Endothelial cell (in vitro differentiated cells): ENCODE measurements at places on chromosomes 7 and 10. TPM values are rescaled to one million over a fixed set of nuclear protein-coding genes. Genes with fewer than 3 reads are reported as not detected.

OR2A5 gene
- not detected for total RNA-seq

DDX50 gene
- total RNA-seq, result 35.2 TPM

PTPRN2 gene
- total RNA-seq, result 0.18 TPM

FXYD4 gene
- not detected for total RNA-seq

CPVL gene
- 21.8 TPM for total RNA-seq

VAX1 gene
- total RNA-seq, result 26.3 TPM

CDC14C gene
- total RNA-seq, result not detected

C10orf62 gene
- total RNA-seq, result not detected

DNA sequence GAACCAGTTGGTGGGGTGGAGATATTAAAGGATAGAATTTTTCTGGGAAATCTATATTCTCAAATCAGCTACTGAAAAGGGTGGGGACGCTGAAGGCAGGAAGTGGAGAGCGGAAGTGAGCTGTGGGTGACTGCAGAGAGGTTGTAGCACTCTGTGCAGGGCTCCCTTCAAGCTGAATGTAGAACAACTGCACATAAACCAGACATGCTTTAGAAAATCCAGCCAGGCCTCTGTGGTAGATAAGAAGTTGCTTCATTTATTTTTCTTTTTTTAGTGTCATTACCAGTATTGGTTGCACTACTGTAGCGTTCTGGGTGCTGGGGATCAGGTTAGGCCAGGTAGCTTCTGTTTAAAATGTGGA lies 127.8 kb downstream of the CELF2 start:
- DNase-seq, result no peak
- peaks cover 56% of the 10 kb centered on the region for H3K4me1 ChIP-seq
- H3K27me3 ChIP-seq, result peaks cover 1% of the 10 kb centered on the region
- H3K27ac ChIP-seq, result peak overlapping the region; percentile 17
- no peak overlapping the region for H3K4me3 ChIP-seq

- peaks cover 10% of the 10 kb centered on the region for H3K27me3 ChIP-seq
- no peak for DNase-seq
- peak overlapping the region; percentile 95 for H3K4me3 ChIP-seq
- H3K4me1 ChIP-seq, result peaks cover 42% of the 10 kb centered on the region
Observed at GRCh38 chr7:108525327-108525984, 479 bp downstream of the PNPLA8 start.

GRCh38 chr10:72295330-72295910 lies 21.7 kb downstream of the DDIT4 start:
- peaks cover 13% of the 10 kb centered on the region for H3K27me3 ChIP-seq
- H3K27ac ChIP-seq, result no peak overlapping the region
- H3K4me3 ChIP-seq, result no peak overlapping the region
- no peak for DNase-seq
- H3K4me1 ChIP-seq, result peaks cover 7% of the 10 kb centered on the region

GRCh38 chr10:129922598-129923123 lies 41.4 kb downstream of the EBF3 start:
- H3K27ac ChIP-seq, result no peak overlapping the region
- DNase-seq, result no peak

DNA sequence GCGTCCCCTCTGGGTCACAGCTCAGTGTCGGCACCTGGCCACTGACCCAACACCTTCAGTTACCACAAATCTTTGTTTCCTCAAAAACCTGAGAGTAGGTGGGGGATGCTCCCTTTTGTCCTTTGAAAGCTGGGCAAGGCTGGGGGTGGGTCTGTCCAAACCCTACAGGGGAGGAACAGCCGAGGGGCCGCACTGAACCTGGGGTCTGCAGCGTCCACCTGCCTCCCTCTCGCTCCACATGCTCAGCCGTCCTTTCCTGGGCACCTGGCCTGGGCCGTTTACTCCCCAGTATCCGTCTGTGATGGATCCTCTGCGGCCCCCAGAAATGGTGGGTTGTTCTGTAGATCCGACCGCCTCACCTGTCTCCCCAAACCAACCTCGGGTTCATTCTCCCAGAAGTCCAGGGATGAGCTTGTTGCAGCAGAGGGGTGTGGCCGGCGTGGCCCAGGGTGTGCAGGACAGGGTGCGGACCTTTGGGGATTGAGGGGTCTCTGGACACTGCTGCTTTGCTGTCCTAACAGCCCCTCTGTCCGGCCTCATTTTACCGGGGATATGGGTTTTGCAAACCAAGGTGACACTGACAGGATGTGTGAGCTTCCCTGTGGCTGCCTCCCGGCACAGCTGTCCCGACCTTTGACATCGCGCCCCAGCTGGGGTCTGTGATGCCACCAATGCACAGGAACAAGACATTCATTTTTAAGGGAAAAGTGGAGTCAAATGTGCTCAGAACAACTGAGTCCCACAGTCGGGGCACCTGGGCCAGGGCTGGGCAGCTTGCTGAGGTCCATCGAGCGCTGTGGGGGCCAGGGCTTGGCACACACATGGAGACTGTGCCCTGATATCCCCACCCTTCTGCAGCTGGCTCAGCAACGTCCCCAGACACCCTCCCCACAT lies 115.9 kb downstream of the VIPR2 start:
- no peak for DNase-seq
- H3K27me3 ChIP-seq, result peaks cover 9% of the 10 kb centered on the region
- H3K4me3 ChIP-seq, result no peak overlapping the region
- peaks cover 12% of the 10 kb centered on the region for H3K4me1 ChIP-seq
- H3K27ac ChIP-seq, result no peak overlapping the region

DNA sequence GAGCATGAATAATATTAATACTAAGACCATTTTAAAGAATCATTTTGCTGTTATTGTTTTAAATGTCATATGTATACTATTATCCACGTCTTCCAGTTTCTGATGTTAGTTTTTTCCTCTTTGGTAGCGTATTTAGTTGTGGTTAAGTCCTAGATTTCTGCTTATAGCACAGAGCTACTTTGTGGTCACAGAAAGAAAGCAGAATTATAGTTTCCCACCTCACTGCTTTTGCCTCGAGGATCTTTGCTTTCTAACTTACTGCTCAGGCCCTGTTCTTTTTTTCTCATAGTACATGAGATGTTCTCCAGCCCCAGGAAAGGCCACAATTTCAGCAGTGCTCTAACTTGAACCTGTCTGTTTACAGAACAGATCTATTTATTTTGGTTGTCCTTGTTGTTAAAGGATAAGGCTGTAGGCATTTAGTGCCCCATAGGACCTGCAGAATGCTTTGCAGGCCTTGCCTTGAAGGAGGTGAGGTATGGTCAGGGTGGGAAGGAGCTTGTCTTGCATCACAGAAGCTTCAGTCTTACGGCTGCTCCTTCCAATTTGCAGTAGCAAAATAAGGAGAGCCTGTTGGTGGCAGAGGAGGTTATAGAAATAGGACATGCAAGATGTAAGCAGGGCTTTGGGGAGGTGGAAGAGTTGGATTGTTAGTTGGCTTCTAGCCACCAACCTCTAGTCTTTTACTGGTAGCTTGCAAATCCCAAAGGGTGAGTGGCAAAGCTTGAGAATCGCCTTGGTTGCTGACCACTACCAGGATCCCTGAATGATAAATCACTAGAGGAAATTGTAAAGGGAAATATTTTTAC lies 129.1 kb downstream of the LRRC4 start:
- no peak overlapping the region for H3K27ac ChIP-seq
- DNase-seq, result no peak
- H3K27me3 ChIP-seq, result peaks cover 3% of the 10 kb centered on the region
- no peak overlapping the region for H3K4me3 ChIP-seq

DNA sequence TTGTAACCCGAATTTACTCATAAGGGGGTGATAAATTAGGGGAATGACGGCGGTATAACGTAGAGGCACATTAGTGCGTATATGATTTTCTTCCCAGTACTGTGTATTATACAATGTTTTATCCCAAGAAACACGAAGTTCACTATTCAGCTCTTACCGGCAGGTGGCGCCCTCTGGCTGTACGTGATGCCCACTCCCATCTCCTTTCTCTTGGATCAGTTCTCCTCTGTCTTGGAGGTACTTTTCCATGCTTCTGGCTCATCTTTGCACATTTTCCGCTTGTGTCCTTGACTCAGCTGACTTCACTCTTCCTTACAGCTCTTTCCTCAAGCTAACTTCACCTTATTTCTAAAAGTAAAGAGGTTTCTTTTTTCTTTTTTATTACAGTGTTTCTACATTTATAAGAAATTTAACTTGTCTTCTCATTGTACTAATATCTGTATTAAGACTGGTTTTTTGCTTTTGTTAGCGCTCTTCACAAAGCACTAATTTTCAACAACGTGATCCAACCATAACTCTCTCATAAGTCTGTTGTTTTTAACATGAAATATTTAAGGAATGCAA lies 21.3 kb downstream of the TMEM176B start:
- peak; percentile 85 for DNase-seq
- peak overlapping the region; percentile 2 for H3K27ac ChIP-seq

GRCh38 chr10:103663236-103663635 lies 169.7 kb downstream of the NEURL1 start:
- H3K4me1 ChIP-seq, result no peaks in the 10 kb centered on the region
- H3K4me3 ChIP-seq, result peak overlapping the region; percentile 8
- peaks cover 22% of the 10 kb centered on the region for H3K36me3 ChIP-seq
- no peak for DNase-seq
- peaks cover 11% of the 10 kb centered on the region for H3K27me3 ChIP-seq
- H3K27ac ChIP-seq, result no peak overlapping the region

DNA sequence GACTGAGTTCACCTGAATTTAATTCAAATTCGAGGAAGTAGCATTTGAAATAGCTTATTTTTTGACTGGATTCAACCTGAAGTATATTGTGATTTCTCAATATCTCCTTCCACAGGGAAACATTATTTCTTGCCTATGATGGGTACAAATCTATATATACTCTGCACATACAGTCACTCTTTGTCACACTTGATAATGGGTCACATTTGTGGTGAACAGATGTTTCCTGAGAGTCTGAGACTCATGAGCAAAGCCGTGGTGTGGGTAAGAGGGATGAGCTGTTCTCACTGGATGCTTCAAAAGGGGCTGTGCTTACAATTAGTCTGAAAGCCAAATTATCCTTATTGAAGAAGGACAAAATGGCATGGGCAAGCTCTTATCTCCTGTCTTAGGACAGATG lies 18.0 kb upstream of the TBXAS1 start:
- no peaks in the 10 kb centered on the region for H3K4me1 ChIP-seq
- DNase-seq, result no peak
- H3K36me3 ChIP-seq, result peaks cover 5% of the 10 kb centered on the region
- H3K27me3 ChIP-seq, result no peaks in the 10 kb centered on the region

GRCh38 chr10:18364987-18365775 lies 225.0 kb downstream of the CACNB2 start:
- no peaks in the 10 kb centered on the region for H3K36me3 ChIP-seq
- H3K4me1 ChIP-seq, result peaks cover 9% of the 10 kb centered on the region
- no peak overlapping the region for H3K4me3 ChIP-seq
- DNase-seq, result no peak
- no peak overlapping the region for H3K27ac ChIP-seq

DNA sequence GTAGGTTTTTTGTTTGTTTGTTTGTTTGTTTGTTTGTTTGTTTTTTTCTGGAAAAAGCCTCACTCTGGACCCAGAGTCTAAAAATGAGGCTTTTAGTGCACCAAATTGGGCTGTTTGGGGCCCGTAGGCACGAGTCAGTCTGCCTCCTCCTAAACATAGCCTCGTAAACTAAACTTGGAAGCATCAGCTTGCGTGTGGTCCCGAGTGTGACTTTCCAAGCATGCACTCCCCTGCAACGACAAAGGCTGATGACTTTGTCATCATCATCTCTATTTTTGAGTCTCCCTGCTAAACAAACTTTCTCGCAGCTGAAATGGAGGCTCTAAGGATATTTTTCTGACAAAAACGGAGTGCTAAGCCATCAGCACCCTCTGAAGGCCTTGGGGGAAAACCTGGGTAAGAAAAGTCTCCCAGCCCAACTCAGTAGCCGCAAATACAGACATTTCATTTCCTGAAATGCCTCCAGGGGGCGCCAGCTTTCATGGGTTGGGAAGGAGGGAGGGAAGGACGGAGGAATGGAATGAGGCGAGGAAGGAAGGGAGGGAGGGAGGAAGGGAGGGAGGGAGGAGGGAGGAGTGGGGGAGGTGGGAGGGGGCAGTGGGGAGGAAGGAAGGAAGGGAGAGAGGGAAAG lies 245.9 kb downstream of the KCNMA1 start:
- peak; percentile 65 for DNase-seq
- H3K27ac ChIP-seq, result no peak overlapping the region
- no peaks in the 10 kb centered on the region for H3K36me3 ChIP-seq

GRCh38 chr7:142717453-142717852 lies 31.8 kb upstream of the PRSS1 start:
- no peak for DNase-seq
- peaks cover 21% of the 10 kb centered on the region for H3K4me1 ChIP-seq
- no peaks in the 10 kb centered on the region for H3K27me3 ChIP-seq
- no peaks in the 10 kb centered on the region for H3K36me3 ChIP-seq

DNA sequence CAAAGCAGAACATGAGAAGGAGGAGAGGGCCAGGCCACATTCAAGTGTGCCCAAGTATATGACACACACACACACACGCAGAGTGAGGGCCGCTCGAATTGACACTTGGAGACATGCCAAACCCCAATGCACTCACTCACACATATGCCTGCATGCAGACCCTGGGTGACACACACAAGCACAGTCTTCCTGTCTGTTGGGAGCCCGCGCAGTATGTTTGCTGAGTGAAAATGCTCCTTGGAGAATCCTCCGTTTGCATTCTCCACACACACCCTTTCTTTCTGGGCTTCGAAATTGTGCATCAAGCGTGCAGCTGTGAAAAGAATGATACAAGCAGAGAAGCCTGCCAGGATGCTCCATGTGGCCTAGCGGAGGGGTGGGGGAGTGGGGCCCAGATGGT lies 120.9 kb downstream of the PLXNA4 start:
- H3K4me3 ChIP-seq, result no peak overlapping the region
- peaks cover 3% of the 10 kb centered on the region for H3K27me3 ChIP-seq
- no peak for DNase-seq
- no peaks in the 10 kb centered on the region for H3K36me3 ChIP-seq
- H3K27ac ChIP-seq, result no peak overlapping the region

GRCh38 chr10:11871466-11871865 lies 48.3 kb downstream of the PROSER2 start:
- H3K27ac ChIP-seq, result no peak overlapping the region
- H3K4me1 ChIP-seq, result peaks cover 14% of the 10 kb centered on the region
- DNase-seq, result no peak
- H3K4me3 ChIP-seq, result no peak overlapping the region
- no peaks in the 10 kb centered on the region for H3K36me3 ChIP-seq

GRCh38 chr10:44024356-44025116 lies 360.4 kb downstream of the CXCL12 start:
- no peak overlapping the region for H3K27ac ChIP-seq
- H3K36me3 ChIP-seq, result no peaks in the 10 kb centered on the region
- DNase-seq, result no peak
- H3K4me1 ChIP-seq, result peaks cover 3% of the 10 kb centered on the region
- H3K27me3 ChIP-seq, result no peaks in the 10 kb centered on the region

DNA sequence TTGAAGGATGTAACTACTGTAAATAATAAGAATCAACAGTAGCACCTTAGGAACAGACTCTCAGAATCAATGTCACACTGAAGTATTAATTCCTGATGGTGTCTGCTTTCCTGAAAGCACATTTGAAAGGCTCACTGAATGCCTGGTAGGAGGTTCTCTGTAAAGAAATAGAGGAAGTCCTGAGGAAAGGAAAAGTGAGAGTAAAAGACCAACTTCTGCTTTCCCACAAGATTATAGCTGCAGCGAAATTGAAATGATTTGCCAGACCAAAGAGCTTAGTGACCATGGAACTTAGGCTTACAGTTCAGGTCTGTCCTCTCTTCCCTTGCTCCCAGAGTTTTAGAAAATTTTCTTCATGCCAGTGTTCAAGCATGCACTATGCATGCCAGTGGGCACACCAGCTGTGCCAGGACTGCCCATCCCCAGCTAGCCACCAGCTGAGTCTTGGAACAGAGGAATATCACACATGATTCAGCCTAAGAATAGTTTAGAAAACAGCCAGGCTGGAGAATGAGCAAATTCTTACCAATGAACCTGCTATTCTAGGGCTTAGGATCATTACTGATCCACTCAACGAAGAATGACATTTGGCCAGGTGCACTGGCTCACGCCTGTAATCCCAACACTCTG lies 123.2 kb downstream of the HERPUD2 start:
- H3K27me3 ChIP-seq, result no peaks in the 10 kb centered on the region
- H3K4me3 ChIP-seq, result no peak overlapping the region
- no peaks in the 10 kb centered on the region for H3K36me3 ChIP-seq
- H3K4me1 ChIP-seq, result peaks cover 9% of the 10 kb centered on the region
- DNase-seq, result no peak
